Fibroblast of skin of right biceps (primary cell): ENCODE measurements at places on chromosomes 7 and 10.

DNA sequence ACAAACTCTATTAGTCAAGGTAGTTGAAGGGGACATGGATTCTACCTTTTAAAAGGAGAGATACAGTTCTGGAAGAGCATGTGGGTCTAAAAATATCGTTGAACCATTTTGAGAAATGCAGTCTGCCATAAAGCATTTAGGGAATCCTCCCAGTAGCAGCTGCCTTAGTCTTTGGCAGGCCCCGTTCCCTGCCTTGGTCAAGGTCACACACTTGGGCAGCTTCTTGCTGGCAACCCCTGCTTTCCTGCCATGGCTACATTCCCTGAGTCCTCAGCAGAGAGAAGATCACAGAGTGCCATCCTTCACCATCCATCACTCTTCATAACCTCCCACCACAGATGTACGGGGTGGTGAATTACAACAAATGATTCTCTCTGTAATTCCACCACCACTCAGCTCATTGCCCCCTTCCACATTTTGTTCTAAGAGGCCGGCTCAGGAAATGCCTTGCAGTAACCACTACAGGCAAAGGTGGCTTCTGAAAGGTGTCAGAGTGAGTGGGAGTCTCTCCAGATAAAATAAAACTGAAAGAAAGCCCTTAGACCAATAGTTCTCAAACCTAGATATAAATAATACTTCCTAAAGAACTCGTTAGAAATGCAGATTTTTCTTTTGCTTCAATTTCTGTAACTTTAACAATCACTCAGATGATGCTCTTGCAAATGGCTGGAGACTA is 121.4 kb upstream of the STK17A start:
- DNase-seq = no peak

GRCh38 chr10:19728376-19728775 is 87.9 kb upstream of the PLXDC2 start:
- DNase-seq = no peak

DNA sequence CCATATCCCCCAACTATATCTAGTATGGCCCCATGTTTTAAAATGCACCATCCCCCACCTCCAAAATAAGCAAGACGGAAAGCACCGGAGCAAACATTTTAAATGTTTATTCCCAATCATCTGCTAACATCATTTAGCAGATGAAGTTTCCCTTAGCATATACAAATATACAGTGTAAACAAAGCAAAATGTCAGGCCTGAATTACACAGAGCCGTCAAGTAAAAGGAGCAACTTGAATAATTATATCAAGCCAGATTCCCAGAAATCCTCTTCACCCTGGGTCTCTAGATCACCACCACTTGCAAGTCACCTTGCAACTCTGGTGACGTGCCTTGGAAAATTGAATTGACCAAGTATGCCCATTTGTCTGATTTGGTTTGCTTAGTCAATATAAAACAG is 91.6 kb upstream of the COL1A2 start:
- DNase-seq = no peak

DNA sequence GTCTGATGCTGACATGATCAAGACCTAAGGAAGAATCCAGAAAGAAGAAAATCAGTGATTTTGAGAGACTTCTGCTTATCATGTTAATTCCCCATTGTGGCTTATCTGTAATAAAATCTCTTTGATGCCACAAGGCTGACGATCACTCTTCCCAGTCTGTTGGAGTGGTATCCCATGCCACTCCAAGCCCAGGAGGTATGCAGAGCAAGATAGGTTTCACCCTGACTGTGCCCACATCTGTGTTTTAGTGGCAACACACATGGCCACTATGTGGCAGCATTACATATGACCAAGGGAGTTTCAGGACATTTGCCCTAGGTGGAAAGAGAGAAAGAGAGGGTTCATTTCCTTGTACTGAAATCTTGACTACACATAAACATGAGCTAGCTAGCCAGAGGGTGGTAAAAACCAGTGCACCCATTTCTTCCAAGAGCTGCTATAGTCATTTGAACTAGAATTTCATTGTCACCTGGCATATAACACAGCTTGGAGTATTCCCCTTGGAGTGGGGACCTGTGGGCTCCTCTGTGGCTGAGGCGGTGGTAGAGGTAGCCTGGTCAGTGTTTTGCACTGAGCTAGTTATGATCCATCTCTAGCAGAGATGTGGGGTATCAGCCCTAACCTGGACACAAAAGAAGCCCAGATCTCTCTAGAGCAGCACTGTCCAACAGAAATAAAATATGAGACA is 20.8 kb downstream of the LAMB4 start:
- no peak for DNase-seq

DNA sequence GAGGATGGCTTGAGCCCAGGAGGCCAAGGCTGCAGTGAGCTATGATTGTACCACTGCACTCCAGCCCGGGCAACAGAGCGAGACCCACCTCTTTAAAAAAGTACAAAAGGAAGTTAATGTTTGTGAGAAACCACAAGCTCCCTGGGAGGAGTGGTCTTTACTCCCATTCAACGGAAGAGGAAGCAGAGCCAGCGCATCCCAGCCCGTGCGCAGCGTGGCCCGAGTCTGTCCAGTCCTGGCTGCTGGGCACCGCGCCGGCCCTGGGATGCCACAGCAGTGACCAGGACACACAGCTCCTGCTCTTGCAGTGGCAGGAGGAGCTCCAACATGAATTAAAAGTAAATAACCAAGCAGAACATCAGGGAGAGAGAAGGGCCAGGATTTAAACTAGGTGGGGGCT is 68.4 kb downstream of the ELFN1 start:
- DNase-seq = no peak

- no peak for DNase-seq
These were observed 3.5 kb downstream of the SH2D4B start for GRCh38 chr10:80540981-80541750.

GRCh38 chr10:13589316-13589715 is 2.6 kb downstream of the PRPF18 start:
- DNase-seq = no peak

DNA sequence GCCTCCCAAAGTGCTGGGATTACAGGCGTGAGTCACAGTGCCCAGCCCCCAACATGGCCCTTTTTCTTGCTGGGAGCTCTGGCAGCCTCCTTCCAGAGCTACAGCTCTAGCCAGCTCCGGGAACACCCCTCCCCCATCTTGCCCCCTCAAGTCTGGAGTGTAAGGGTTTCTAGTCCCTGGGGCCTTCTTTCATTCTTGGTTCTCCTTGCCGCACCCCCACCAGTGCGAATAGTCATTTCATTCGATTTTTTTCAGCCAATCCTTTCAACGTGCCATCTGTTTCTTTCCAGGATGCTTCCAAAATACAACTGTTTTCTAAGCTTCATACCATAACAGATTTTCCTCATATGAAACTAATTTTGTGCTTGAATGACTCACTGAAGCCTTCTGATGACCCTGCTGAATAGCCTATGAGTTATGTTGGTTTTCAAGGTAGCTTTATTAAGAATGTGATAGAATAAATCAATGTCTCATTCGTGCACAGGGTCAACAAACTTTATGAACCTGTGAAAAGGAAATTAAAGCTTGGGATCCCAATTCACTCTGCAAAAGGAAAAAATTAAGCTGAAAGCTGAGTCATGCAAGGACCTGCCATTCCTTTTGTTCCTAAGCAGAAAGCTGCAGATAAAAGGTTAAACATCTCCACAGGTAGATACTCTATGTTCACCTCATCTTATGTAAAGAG is 38.6 kb downstream of the CDC14C start:
- peak; percentile 88 for DNase-seq

DNA sequence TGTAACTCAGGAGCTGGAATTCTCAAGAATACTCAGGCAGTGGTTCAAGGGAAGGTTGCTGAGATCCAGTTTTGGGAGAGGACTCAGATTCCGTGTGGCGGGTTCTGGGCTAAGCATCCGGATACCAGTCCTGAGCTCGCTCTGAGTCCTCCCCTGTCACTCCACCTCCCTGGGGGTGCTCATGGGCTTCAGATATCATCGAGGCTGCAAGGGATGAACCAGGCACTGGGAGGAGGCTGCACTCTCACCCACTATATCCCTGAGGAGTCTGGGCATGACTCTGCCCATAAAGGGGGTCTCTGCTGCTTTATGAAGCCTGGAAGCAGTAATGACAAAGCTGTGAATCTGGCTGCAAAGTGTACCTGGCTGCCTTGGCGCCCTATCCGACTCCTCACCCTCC is 188.5 kb downstream of the TNS3 start:
- no peak for DNase-seq

DNA sequence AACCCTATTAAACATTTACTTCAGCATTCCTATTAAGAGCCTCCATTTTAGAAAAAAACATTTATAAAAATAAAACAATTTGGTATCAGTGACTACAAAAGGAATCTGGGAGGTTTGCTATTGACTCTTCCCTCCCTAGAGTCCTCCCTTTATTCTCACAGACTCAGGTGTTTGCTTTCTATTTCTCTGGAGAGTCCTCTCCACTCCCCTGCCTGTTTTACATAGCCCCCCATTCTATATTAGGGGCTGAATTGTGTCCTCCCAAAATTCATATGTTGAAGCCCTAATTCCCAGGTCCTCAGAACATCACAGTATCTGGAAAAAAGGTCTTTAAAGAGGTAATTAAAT is 69.8 kb downstream of the COA1 start:
- DNase-seq = no peak

- DNase-seq = no peak
These were observed 22.4 kb downstream of the KCNH2 start for GRCh38 chr7:150955519-150956394.

GRCh38 chr10:97612386-97612785 is 20.9 kb downstream of the MORN4 start:
- DNase-seq = peak; percentile 37

- DNase-seq = no peak
These were observed 4.4 kb upstream of the ABHD11 start for GRCh38 chr7:73742753-73743641.

- DNase-seq = no peak
These were observed 127.0 kb upstream of the JCAD start for GRCh38 chr10:30186371-30186875.

DNA sequence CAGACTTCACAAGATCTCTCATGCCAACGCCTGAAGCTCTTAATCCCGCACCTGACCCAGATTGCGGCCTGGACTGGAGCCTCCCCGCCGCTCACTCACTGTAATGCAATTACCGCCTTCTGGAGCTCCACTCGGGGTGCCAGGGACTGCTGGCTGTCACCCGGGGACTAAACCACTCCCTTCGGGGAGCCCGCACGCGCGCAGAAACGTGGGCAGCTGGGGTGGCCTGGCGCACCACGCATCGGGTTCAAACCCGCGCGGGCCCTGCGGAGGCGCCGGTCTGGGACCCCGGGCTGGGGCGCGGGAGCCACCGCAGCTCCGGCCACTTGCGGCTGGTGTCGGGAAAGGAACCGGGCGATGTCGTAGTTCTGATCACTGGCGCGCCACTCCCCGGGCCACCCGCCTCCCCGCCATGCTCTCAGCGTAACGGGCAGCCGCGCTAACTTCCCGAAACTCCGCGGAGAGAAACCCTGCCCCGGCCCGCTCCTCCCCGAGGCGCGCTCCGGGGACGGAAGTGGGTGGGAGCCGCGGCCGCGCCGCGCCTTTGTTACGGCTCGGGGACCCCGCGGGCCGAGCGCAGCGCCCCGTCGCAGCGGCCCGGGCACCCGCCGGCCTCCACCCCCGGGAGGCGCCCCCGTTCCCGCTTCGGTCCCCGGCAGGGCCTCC is 100.3 kb upstream of the SVIL start:
- peak; percentile 44 for DNase-seq

DNA sequence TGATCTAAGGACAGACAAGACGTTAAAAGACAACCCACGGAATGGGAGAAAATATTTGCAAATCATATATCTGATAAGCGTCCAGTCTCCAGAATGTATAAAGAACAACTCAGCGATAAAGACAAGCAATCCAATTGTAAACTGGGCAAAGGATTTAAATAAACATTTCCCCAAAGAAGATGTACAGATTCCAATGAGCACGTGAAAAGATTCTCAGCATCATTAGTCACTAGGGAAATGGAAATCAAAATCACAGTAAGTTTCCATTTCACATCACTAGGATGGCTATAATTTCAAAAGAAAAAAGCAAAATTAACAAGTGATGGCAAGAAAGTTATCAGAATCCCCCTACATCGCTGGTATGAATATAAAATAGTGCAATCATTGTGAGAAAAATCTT is 316.1 kb downstream of the SFMBT2 start:
- DNase-seq = no peak

DNA sequence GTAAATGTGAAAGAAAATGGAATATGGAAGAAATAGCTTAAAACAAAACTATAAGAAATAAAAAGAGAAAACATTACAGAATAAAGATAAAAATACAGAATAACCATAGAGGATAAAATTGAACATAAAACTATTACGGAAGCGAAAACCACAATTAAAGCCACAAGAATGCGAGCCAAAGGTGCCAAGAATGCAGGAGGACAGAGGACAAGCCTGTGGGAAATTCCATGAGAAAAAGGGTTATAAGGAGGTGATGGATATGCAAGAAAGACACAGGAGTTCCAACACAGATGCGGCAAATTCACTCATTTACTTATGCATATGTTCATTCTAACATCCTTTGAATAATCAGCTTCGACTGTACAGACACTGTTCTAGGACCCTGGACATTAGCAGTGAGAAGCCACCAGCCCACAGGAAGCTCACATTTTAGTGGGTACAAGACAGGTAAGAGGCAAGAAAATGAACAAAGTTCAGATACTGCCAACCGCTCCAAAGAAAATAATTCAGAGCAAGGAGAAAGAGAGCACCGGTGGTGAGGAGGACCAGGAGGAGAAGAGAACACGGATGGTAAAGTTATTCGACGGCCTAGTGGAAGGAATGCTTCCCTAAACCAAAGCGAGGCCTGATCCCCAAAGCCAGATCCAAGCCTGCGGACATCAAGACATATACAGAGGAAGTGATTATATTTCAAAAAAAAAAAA is 213.7 kb upstream of the MGMT start:
- DNase-seq = no peak
